ENCODE measurements at places on chromosomes 1 and 21.

DNA sequence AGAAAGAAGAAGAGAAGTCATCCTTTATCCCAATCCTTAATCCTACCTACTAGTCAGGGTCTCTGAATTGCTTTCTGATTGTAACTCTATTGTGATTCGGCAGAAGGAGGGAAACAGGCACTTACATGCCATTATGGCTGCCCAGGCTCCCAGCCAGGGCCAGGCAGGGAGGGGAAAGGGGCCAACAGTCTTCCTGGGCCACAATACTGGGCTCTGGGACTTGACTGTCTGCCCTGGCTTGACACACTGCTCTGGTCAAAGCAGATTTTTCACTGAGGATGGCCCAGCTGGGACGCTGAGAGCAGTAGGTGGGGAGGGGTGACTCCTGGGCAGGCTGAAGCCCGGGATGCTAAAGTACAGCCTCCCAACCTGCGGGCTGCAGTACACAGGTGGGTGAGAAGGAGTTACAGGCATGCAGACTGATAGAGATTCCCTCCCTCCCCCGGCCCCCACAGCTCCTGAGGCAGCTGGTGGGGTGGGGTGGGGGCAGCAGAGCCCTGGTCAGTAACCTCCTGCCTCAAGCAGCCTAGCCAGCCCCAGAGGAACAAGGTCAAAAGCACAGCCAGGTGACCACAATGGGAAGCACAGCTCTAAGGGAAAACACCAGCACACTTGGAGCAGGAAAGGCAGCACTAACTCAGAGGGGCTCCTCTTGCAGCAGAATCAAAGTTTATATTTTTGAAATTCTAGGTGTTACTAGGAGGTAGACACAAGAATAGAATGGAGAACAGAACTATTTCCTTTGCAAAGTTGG is 25.3 kb downstream of the KCND3 start:
- no peak for DNase-seq

GRCh38 chr1:4307911-4308545 is 346.4 kb upstream of the AJAP1 start:
- no peak for DNase-seq

DNA sequence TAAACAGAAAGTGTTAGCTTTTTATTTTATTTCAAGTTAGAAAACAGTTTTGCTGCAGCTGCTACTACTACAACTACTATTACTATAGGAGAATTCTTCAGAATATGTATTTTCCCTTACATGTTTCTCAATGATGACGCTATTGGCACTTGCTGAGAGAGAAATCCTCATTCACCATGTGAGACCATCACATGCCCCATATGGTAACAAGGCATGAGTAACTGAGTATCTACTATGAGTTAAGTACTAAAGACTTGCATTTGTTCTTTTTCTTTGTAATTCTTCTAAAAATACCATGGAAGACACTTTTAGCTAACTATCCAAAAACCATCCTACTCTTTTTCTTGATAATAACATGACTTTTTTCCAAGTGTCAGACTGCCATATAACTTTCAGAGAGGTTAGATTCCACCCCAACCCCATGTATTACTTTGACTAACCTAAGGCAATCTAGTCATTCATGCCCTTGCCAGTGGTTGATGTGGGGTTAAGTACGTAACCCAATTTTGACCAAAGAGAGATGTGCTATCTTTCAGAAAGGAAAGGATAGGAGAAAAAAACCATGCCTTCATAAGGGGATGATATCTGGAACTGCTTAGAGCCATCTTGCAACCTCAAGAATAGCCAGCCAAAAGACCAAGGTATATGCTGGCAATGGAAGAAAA is 42.9 kb downstream of the COP1 start:
- DNase-seq, result no peak

GRCh38 chr1:229344139-229344538 is 1.3 kb upstream of the CCSAP start:
- DNase-seq, result no peak

DNA sequence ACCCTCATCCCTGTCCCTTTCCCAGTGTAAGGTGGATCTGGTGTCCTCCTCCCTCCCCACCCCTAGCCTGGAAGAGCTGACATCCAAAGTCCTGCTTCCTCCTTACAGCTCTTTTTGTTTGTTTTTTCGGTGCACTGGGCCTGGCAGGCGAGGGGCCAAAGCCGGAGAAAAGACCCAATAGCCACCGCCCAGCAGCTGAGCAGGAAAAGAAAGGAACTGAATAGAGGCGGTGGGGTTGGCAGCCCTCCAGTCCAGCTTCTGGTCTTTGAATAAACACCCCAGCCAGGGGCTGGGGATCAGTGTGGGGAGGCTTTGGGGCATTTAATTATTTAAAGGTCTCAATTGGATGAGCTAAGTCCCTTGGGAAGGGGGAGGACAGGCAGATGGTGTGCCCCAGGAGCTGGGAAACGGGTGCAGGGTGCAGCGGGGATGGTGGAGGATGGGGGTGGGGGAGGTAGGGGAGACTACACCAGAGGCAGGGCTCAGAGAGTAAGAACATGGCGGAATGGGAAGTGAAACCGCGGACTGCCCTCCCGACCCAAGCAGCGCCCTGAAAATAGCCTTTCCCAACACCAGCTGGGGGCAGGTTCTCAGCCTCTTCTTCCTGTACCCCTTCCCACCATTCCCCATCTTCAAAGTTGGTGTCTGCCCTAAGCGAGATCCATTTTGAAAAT is 20.2 kb downstream of the BTG2 start:
- no peak for DNase-seq

- DNase-seq, result no peak
Measured at GRCh38 chr1:154431586-154432373, 26.6 kb downstream of the IL6R start.

DNA sequence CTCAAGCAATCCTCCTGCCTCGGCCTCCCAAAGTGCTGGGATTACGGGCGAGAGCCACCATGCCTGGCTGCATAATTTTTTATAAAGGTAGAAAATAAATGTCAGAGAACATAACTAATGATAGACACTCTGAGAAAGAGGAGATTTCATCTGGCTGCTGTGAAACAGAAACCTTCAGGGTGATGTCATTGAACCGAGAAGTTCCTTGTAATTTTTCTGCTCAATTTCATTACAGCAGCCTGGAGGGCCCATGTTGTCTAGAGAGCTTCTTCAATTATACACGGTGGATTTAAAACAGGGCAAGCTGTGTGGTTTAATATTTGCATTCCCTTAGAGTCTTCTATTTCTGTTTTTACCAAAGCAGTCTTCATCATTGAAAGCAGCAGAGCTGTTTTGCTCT is 64.3 kb upstream of the MORC3 start:
- no peak for DNase-seq

DNA sequence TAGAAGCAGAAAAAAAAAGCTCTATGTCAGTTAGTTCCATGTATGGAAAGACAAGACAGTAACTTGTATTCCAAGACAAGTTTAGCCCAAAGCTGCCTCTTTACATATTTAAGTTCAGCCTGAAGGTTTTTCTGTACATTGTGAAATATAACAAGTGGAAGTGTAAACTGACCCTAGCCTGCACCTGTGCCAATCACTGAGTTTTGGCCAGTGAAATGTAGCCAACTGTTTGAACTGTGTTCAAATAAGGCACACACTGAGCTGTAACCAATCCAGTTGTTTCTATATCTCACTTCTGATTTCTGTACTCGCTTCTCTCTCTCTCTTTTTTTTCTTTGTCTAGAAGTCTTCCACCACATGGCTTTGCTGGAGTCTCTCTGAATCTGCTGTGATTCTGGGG is 1227.1 kb downstream of the NCAM2 start:
- DNase-seq, result no peak

GRCh38 chr21:36788120-36788638 is 89.3 kb downstream of the SIM2 start:
- no peak for DNase-seq

DNA sequence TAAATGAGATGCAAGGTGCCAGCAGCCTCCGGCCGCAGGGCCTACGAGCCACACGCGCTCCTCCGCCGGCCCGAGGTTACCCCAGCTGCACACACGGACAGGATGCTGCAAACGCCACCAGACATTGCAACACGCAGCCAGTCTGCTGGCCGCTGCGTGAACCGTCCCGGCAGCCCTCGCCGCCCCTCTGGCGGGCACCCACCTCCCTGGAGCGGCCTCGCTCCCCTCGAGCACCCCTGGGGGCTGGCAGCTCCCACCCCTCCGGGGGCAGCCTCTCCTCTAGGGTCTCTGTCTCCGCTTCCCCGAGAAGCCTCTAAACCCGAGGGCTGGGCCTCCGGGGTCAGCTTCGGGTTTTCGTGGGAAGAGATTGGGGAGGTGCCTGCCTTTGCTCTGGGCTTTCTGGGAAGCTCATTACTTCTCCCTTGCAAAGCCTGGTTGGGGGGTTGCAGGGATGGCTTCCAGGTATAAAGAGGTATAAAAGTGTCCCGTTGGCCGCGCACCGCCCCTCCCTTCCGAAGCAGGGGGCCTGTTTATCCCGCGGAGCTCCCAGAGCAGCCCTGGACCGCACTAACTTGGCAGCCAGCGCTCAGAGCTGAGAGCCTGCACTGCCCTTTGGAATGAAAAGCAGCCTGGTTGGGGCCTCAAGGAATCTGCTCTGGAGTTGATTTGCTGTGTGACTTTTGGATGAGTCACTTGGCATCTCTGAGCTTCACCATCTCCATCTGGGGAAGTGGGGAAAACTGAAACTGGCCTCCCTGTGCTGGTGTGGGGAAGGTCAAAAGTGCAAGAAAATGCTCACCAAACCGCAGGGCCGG is 21.8 kb downstream of the DHRS3 start:
- DNase-seq, result no peak

DNA sequence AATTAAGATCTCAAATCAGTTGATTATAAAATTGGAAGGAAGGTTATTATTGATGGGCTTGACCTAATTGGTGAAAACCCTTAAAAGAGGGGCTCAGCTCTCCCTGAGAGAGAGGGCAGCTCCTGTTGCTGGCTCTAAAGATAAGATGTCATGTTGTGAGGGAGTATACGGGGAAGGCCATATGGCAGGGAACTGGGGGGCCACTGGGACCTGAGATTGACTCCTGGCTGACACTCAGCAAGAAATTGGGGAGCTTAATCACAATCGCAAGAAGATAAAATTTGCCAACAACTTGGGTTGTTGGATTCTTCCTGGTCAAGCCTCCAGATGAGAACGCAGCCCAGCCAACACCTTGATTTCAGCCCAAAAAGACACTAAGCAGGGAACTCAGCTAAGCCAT is 69.7 kb upstream of the KCNJ6 start:
- no peak for DNase-seq

GRCh38 chr1:41241749-41242341 is at the start of gene SCMH1:
SCMH1 (minus strand) TSS chr1:41242306; CDS start chr1:41186133, 56,173 bp downstream.
- peak; percentile 15 for DNase-seq

GRCh38 chr1:62046927-62047326 is 147.7 kb upstream of the L1TD1 start:
- no peak for DNase-seq

- no peak for DNase-seq
Measured at GRCh38 chr1:20507248-20507563, 745 bp downstream of the MUL1 start.

- no peak for DNase-seq
Measured at GRCh38 chr1:108584428-108584856, 24.5 kb downstream of the EEIG2 start.

DNA sequence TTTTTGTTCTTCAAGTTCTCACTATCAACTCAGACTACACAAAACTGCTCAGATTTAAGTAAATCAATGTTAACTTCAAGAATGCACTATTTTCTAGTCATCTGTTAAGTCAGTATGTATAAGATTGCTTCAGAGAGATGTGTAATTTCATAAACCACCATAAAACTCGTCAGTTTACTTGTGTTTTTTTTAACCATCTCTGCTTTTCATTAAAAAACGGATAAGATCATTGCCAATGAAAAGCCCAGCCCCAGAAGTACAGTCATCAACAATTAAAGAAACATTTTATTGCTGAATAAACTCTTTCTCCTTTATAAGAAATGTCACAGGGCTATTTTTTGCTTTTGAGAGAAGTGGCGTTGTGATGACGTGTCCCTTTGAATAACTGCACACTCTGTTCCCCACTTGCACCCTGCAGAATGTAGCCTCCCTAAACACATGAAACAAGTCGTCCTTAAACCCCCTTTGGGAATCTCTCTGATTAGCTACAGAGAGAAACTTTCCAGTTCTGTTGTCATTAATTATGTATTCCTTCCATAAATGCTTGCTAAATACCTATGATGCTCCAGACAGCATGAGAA is 202.7 kb upstream of the FOXD3 start:
- no peak for DNase-seq

DNA sequence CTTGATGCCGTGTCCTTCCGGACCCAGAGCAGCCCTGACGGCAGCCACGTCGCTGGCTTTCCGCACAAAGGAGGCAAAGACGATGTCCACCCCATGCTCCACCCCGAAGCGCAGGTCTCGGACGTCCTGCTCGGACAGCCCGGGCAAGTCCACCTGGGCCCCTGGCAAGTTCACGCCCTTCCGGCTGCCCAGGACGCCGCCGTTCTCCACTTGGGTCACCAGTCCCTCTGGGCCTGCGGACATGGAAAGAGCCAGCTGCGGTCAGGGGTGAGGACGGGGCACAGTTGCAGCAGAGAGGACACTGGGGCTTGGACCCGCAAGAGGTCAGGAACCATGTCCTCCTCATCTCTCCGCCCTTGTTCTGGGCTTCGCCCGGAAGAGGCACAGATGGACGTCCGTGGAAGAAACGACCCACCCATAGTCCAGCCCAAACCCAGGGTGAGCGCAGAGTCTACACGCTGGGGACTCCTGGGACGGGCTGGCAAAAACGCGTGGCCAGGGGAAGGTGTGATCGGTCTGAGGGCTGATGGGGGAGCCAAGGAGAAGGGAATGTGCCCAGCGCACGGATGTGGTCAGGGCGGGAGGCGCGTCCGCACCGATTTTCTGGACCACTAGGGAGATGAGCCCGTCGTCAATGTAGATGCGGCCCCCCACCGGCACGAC is 6.6 kb downstream of the PKLR start:
- no peak for DNase-seq

GRCh38 chr1:180898441-180899219 is 14.1 kb upstream of the KIAA1614 start:
- no peak for DNase-seq

- no peak for DNase-seq
Measured at GRCh38 chr1:17369466-17369865, 2.5 kb upstream of the PADI6 start.

DNA sequence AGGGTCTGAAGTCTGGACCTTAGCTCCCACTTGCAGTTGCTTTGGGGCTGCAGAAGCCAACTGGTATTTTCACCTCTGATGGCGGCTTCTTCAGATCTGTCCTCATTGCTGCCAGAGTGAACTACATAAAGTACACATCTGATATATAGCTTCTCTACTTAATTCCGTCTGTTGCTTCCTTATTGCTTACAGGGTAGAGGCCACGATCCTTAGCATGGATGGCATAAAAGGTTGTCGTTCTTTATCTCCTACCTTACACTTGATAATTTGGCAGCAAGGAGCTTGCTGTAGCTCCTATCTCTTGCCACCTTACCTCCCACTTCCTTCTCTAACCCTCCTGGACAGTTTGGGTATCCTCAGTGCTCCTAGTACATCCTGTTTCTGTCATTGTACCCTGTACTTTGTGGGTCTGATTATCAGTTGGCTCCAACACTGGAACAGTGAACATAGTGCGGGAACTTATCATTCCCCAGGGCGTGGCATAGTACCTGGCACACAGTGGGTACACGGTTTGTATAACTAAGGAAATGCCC is 30.9 kb upstream of the NBL1 start:
- DNase-seq, result no peak

GRCh38 chr1:28580722-28581530 is 11.1 kb upstream of the RAB42 start:
- peak; percentile 51 for DNase-seq

GRCh38 chr1:79469139-79469538 is 462.6 kb upstream of the ADGRL4 start:
- no peak for DNase-seq
